ENCODE measurements at places on chromosomes 6 and 20.

GRCh38 chr20:62735331-62735821 is 26.7 kb downstream of the NTSR1 start:
- DNase-seq = no peak

DNA sequence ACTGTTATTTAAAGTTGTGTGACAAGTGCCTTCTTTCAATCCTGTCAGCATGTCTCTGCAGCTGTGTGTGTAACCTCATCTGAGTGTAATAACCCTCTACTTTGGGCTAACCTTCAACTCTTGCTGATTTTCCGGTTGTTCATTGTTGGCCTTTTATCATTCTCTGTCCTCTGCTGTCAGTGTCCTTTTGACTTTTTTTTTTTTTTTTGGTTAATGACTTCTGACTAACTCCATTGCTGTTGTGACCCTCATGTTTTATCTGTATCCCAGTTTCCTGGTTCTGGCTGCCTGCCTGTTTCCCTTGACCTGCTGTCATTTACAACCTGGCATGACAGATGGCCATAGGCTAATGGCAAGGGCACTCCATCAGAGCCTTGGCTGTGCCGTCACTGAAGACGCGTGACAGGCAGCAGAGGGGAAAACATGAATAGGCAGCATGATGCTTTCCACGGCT is 145.7 kb upstream of the MAN1A1 start:
- DNase-seq = no peak

DNA sequence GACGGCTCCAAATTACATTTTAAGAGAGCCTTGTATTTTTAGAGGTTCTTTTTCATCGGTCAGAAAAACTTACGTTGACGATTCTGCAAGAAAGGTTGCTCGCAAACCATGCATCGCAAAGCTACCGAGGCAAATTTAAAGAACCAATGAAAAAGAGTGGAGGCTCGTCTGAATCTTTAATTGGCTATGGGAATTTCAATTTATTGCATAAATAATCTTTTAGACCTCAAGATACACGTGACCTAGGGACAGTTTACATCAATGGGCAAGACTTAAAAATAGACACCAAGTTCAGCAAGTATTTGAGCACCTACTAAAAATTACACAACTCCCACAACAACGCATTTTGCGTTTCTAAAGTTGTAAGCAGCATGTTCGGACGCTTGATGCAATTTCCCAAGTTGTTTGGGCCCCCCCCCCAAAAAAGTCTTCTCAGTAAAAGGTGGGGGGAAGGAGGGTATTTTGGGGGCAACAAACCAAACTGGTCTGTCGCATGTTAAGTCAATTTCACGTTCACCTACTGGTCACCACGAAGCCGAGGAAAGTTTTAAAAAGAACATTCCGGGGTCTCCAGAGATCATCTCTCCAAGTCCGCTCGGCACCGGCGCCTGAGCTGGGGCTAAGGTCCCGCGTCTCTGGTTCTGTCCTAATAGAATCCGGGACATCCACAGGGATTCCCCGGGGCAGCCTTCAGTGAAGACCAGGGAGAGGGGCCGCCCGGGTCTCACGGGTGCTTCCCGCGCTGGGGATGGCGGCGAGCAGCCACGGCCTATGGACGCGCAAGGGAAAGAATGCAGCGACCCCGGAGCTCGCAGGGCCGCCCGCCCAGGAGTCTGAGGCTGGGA is 851 bp downstream of the SNX5 start:
- DNase-seq = peak; percentile 12

DNA sequence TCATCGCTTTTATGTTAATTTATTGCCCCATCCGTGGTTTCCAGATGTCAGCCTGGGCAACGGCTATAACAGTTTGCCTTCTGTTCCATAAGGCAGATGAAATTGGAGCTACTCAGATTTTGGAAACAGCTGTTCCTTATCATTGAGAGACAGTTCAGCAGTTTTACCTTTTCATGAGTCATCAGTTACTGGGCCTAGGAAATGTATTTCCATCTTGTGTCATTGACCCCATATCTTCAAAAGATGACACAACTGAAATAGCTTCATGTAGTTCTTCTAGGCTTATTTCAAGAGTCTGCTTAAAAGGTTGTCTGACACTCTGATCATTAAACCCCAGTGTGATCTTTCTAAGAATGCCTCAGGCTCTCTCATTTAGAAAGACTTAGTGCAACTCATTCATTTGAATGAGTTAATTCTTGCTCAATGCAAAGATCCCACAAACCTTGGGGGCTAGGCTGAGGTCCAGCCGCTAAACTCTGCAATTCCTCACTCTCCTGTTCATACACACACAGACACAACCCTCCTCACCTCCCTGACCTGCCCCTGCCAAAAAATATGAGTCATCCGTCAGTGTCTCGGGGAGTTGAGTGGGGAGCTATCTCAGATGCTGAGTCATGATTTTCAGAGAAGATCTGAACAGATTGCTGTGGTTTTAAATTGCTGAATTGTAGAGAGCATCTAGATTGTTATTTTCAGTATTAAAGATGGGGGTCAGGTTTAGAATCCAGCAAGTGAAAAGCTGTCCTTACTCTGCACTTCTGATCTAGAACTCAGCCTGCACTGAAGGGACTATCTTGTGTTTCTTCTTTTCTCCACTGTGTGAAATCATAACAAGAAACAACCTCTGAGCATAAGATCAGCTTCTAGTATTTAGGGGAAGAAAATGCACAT is 61.8 kb downstream of the RPP40 start:
- DNase-seq = no peak

DNA sequence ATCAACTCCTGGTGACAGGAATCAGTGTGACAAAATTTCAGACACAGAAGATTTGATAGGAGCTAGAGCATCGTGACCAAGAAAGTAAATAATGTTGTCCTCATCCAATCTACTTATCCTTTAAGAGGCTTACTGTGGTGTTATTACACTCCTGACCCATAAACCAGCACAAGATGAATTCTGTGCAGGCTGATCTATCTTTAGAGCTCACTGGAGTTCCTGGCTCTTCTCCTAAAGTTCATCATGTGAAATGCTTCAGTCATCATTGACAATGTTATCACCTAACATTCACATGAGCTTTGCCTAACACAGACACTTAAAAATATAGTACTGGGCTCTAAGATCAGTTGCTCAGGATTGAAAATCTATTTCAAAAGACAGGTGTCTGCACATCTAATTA is 271.0 kb upstream of the HSF2 start:
- no peak for DNase-seq

DNA sequence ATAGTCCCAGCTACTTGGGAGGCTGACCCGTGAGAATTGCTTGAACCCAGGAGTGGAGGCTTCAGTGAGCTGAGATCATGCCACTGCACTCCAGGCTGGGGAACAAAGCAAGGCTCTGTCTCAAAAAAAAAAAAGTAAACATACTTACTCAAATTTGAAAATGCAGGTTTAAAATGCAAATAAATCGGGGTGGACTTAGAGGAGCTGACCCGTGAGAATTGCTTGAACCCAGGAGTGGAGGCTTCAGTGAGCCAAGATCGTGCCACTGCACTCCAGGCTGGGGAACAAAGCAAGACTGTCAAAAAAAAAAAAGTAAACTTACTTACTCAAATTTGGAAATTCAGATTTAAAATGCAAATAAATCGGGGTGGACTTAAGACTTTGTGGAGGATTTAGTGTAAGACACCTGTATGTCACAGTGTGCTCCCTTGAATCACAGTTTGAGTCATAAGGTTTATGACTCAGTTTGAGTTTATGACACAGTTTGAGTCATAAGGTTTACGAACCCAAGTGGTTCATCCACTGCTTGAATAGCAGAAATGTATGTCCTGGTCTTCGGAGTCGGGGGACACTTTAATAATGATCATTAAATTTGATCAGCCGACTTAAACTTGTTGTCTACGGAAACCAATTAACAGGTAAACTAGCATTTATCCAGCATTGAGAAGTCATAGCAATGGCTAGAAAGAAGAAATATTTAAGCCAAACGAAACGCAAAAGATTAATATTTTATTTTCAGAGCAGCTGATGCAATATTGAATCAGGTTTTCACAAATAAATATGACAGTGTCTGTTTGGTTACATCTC is 6.8 kb upstream of the MRPS10 start:
- DNase-seq = no peak

- no peak for DNase-seq
Observed at GRCh38 chr6:104995989-104996617, 39.2 kb downstream of the LIN28B start.

DNA sequence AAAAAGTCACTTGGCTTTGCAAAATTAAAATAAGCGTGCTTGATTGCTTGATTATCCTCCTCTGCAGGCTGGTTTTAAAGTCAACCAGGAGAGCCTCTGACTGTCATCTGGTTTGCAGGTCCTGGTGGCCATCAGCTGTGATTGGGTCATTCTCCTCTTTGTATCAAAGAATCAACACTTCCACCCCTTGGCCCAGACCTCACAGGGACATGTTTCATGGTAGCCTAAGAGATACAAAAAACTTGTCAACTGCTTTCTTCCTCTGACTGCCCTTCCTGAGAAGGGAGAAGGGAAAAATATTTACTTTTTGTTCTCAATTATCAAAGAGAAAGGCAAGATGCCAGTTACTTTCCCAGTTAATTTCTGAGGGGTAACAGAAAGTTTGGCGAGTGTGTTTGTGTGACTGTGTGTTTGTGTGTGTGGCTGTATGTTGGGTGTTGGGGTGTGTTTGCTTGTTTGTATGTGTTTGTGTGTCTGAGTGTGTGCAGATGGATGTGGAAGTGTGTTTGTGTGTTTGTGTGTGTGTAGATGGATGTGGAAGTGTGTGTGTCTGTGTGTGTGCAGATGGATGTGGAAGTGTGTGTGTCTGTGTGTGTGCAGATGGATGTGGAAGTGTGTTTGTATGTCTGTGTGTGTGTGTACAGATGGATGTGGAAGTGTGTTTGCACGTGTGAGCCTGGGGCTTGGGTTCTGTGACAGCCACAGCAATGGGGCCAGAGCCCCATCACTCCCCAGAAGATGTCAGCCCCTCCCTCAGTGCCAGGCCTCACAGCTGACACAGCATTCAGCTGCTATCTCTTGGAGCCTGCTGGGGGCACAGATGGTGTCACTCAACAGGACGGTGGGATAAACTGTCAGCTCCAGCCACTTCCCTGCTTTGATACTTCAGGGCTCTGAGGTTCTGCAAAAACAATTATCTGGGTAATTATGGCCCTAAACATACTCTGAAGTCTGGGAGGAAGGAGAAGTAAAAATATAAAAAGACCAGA is 98.6 kb upstream of the RNF24 start:
- no peak for DNase-seq

- peak; percentile 15 for DNase-seq
Observed at GRCh38 chr20:41029150-41029901, 704 bp downstream of the TOP1 start.

- DNase-seq = no peak
Observed at GRCh38 chr20:47281376-47281775, 75.1 kb downstream of the ZMYND8 start.

GRCh38 chr6:42628604-42629003 is 64.8 kb downstream of the UBR2 start:
- DNase-seq = no peak

Measured in neural crest cell (in vitro differentiated cells).